ENCODE measurements at places on chromosomes 6 and 20.

- no peak for DNase-seq
Observed at GRCh38 chr6:91117550-91117949, 530.7 kb upstream of the MAP3K7 start.

- no peak for DNase-seq
Observed at GRCh38 chr20:48653706-48654051, 174.1 kb downstream of the PREX1 start.

DNA sequence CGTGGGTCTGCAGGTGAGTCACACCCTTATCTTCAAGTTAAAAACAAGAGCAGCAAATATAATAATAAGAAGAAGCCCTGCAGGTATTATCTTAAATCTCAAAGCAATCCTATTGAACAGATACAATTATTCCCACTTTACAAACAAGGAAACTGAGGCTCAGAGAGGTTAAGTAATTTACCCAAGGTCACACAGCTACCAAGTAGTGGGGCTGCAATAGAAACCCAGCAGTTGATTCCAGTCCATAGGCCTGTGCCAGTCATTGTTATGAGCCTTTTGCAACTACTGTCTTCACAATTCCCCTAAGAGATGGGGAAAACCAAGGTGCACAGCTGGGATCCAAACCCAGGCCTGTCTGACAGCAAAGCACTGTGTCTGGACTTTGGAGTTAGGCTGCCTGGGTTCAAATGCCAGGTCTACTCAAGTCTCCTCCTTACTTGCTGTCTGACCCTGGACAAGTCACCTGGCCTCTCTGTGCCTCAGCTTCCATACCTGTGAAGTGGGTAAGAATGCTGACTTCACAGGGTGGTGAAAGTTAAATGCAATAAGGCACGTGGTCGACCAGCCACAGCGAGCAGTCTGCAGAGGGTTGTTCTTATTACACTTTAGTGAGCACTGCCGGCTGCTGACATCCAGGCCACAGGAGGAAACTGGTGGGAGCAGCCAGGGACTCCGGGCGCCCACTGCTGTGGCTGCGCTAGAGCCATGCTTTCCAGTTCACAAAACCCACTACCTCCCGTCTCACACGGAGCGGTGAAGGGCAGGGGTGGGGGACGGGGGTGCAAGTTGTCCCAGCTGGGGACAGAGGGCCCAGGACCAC is 6.1 kb downstream of the MYL9 start:
- DNase-seq: no peak

DNA sequence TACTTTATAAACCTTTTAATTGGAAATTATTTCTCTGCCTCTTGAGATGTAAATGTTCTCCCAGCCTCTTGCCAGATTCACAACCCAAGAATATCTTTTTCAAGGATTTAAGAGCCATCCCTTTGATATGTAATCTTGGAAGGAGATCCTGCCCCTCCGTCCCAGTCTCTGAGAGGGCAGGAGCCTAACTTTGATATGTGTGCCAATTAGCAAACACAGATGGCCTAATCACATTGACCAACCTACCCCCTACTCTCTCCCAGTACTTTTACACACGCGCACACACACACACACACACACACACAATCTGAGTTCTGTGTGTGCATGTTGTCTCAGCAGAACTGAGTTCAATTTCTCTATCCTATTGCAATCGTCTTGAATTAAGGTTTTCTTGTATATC is 623.8 kb downstream of the PHF3 start:
- no peak for DNase-seq

DNA sequence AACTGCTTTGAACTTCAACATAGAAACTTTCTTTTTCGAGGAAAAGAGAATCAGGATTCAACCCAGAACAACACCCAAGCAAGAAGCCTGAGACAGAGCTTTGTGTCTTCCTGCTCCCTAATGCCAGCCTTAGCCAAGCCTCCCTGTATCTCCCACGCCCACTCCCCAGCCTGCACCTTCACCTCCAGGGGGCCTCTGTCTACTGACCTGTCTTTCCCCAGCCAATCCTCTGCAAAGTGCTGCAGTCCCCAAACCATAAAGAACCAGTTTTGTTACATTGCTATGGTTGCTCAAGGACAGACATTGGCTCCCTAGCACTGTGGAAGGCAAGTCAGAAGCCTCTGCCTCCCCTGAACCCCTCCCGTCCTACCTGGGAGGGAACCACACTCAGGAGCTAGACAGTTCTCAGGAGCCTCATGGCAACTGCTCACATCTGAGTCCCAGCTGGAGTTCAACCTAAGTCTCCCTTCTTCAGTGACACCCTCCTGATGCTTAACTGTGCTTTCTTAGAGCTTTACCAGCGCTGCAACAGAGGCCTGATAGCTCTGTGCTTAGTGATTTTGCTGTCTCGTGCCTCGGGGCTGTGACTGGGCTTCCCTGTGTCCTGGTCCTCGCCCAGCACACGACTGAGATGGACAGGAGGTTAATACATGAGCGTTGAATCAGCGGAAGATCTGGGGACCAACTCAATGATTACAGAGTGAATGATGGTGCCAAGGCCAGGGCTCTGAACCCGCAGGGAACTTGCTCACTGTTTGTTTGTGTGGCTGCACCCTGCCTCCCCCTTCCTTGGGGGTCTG is 101.5 kb upstream of the DUSP22 start:
- no peak for DNase-seq

GRCh38 chr6:155115893-155116570 is 120.9 kb downstream of the TIAM2 start:
- no peak for DNase-seq

DNA sequence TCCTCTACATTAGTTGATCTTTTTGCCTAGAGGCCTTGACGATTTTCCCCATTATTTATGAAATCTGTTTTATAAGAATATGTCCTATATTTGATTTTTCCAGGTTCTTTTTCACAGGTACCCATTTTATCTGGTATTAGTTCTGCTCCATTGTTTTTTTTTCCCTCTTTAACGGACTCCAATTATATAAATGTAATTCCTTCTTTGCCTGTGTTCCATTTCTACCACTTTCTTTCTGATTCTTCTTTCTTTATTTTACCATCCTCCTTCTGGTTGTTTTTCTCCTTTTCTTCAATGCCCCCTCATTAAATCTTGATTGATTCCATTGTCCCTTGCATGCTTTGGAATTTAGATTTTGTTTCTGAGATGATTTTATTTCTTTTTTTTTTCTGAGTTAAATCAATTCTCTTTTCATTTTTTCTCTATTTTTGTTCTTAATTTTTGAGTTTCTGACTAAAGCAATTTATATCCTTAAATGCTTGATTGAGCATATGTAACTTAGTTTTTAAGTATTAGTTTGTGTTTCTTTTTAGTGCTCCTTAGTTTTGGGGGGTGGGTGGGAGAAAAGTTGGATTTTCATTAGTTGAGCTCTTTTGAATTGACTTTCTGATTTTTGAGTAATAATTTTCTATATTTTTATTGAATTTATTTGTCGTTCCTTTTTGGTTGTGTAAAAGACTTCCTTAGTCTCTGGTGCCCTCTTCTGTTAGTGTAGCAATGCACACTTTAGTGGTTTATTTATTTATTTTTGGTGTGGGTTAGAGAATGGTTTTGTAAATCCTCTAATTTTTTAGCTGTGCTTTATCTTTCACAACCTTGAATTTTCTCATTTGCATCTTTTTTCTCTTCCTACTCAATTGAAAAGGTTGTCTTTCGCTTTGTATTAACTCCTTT is 140.8 kb downstream of the FARS2 start:
- DNase-seq: peak; percentile 24

- peak; percentile 84 for DNase-seq
Observed at GRCh38 chr6:43774776-43775534, 4.9 kb downstream of the VEGFA start.

GRCh38 chr6:43966853-43967718 is 160.2 kb downstream of the MRPL14 start:
- no peak for DNase-seq

DNA sequence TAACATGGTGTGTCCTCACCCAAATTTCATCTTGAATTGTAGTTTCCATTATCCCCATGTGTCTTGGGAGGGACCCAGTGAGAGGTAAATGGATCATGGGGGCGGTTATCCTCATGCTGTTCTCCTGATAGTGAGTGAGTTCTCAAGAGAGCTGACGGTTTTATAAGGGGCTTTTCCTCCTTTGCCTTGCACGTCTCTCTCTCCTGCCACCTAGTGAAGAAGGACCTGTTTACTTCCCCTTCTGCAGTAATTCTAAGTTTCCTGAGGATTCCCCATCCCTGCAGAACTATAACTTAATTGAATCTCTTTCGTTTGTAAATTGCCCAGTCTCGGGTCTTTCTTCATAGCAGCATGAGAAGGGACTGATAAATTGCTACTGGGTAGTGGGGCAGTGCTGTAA is 789.3 kb downstream of the FRK start:
- DNase-seq: no peak

GRCh38 chr6:108353853-108354252 is 59.0 kb downstream of the AFG1L start:
- DNase-seq: peak; percentile 36

GRCh38 chr6:53630533-53631226 is 34.9 kb downstream of the KLHL31 start:
- DNase-seq: no peak

- no peak for DNase-seq
Observed at GRCh38 chr6:30998785-30999184, 11.5 kb upstream of the MUC22 start.

DNA sequence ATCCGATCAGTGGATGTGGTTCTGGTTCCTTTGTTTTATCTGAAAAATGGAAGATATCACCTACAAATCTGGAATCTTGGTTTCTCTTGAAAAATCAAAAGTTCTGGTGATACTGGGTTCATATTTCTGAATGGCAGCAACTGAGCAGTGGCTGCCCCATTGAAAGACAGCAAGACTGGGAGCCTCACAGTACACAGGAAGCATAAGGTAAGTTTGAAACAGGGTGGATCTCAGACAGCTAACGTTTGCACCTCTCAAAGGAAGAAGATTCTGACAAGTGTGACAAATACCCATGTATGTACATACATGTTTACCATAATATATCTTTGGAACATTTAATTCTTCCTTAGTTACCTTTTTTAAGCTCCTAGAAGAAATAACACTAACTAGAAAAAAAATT is at the start of gene SAMD3:
TSS of gene SAMD3 (minus strand) at position 177 of the 400 bp plus-strand sequence. CDS start 7,678 bp downstream, outside the sequence.
- no peak for DNase-seq

DNA sequence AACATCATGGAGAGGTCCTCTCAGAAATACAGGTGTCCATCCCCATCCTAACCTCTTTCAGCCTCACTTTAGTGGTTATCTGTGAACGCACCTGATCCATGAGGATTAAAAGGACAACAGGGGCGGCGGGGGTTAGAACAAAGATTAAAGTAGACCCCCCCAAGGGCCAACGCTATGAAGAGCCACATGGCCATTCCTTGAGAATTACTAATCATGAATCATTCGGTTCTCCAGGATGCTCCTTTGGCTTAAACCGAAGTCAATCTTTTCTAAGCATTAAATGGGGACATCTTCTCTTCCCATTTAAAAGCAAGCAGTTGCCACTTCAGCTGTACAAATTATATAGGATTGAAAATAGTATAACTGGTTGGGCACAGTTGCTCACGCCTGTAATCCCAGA is 212.4 kb downstream of the GMPR start:
- peak; percentile 87 for DNase-seq

GRCh38 chr20:38471987-38472512 is 593 bp upstream of the RALGAPB start:
- DNase-seq: no peak

DNA sequence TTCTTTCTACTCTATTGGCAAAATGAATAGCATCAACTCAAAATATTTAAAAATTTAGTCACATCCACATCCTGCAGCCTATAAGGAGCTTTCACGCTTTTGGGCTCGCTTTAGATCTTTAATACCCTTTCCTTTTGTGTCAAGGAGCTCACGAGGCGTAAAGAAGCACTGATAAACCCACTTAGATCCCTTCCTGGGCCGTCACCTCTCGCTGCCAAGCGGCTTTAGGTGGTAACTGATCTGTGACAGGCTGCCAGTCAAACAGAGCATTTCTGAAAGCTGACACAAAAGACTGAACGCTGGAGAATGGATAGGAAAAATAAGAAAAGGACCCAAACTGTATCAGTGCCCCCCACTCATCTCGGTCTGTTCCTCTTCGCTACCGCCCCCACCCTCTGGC is 385.7 kb upstream of the MMS22L start:
- DNase-seq: peak; percentile 22

- peak; percentile 23 for DNase-seq
Observed at GRCh38 chr6:158660333-158660754, 10.5 kb downstream of the SYTL3 start.

DNA sequence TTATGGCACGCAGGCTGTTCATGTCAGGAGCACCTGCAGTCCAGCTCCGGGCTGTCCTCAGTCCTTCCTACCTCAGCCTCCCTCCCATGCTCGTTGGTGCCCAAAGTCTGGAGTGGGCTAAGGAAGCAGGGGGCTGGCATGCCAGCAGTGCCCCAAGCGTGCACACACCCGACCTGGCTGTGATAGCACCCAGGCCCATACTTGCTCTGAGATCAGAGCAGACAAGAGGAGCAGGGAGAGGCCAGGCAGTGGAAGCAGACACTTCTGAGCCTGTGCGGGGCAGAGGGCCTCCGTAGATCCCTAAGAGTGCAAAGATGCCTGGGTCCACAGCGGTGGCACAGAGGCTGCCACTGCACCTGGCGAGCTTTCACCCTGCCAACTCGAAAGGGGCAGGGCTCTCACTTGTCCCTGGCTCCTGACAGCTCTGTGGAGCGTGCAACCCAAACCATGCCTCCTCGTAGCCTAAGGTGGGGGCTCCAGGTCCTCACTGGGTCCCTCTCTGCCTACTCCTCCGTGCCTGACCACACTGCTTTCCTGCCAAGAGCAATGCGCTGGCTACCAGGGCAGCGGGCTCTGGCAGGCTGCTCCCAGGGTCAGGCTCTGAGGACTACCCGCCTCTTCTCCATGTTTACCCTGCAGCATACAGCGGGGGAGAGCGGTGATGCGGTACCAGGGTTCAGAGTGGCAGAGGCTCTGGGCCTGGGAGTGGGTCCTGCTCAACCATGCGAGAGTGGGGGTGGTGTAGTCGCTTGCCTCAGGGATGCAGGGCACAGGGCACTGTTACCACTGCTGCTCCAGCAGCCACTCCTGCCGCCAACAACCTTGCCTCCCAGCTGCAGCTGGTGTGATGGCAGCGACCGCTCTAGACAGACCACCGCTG is 59.5 kb downstream of the MANEA start:
- DNase-seq: no peak

DNA sequence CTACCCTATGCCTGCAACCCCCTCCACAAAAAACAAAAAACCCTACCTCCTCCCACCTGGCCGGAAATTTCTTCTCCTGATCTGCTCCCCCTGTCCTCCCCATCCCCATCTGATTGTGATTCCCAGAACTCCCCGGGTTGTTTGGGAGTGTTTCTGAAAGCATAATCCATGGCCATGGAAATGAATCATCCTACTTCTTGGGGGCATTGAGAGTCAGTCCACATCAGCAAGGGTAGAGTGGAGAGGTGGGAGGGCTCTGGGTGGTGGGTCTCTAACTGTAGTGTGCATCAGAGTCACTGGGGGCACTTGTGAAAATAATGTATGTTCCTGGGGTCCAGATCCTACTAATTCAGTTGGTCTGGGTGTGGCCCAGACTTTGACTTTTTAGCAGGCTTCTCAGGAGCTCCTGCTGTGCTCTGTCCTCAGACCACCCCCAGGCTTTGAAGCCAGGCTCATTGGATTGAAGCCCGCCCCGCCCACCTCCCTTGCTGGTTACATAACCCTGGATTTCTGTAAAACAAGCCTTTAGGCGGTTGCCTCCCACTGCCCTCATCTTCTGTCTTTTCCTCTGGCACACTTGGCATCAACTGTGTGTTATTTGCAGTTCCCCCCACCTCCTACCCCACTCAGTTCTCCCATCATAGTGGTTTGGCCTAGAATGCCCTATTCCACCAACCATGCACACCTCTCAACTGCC is 10.5 kb downstream of the PIGT start:
- DNase-seq: no peak

Measured in fibroblast of skin of back (primary cell).